Activated gamma-delta T cell treated with anti-CD3 and anti-CD28 coated beads, Interleukin-2, amount 50 U/mL, for 16 hours (primary cell): ENCODE measurements at places on chromosomes 11 and 22.

- no peak for DNase-seq
These were observed 15.7 kb downstream of the TRMU start for GRCh38 chr22:46351131-46351735.

- no peak for DNase-seq
These were observed 100.3 kb downstream of the SEZ6L start for GRCh38 chr22:26269572-26269971.

DNA sequence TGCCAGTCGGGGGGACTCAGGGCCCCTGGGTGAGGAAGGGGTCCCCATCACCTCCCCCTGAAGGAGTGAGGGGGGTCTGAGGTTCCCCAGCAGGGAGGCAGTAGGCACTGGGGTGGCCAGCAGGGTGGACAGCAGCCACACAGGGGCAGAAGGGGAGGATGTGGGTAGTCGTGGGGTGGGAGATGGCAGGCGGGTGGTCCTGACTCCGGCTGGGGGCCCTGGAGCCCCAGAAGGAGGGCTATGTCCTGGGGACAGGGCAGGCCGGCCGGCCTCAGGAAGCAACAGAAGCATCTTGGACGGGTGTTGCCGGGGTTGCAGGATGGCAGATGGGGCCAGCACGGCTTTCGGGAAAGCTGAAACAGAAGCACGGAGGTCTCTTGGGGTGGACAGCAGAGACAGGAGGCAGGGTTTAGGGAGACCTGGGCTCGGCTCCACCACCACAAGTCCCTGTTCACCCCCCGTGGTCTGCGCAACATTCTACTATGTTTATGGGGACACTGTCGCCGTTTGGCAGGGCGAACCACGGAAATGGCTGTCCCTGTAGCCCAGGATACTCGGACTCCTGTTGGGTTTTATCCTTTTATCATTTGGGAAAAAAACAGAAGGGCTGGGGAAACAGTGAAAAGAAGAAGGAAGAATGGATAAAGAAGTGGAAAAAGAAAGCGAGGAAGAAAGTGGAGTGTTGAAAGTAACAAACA is 14.1 kb downstream of the VWCE start:
- DNase-seq = no peak

DNA sequence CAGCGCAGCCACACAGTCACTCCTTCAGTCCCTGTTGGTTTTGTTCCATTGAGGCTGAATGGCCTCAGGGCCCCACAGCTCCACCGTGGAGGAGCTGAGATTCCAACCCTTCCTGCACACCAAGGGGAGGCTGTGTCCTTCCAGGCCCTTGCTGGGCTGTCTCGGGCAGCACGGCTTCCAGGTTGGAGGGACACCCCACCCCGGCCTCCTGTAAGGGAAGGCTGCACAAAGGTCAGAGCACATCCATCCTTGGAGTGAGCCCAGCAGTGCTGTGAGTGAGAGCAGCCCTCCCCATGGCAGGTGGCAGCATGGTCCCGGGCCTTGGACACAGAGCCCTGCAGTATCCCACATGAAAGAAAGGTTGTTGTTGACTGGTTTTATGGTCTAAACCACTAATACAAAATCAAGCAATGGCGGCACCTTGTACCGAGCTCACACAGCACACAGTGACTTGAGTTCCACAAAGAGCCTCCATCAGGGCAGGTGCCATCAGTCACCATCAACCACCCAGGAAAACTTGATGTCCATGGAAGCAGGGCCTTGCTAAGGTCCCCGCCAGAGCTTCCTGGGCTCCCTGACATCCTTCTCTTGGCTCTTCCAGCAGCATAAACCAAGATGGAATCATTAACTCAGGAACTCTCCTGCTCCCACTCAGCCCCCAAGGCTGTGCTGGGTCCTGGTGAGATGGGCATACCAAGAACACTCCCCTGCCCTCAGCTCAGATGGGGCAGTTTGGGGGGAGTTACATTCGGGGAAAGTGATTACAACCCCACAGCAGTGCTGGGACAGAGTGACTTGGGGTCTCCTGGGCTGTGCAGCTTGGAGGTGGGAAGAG is 1500.4 kb downstream of the TBC1D22A start:
- DNase-seq = no peak

DNA sequence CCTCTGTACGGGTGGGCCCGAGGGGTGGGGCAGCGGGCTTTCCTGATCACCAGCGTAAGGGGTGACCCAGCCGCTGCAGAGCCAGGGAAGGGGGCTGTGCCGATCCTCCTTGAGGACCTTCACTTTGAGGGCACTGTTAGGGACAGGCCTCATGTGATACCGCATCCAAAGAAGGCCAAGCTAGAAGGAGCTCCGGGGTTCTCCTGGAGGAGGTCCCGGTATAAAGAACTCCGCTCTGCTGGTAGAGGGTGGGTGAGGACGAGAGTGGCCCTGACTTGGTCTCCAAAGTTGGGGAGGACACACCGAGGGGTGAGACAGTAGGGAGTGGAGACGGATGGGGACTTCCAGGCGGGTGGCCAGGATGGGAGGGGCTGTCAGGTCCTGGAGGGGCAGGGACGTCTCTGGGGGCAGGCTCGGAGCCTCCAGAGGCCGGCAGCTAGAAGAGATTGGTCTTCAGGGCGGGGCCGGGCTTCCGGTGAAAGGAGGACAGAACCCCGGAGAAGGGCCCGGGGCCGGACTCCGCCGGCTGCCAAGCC is 4.6 kb downstream of the PHOX2A start:
- DNase-seq = no peak

GRCh38 chr22:21962655-21962949 is 10.0 kb upstream of the PPM1F start:
- DNase-seq = no peak

DNA sequence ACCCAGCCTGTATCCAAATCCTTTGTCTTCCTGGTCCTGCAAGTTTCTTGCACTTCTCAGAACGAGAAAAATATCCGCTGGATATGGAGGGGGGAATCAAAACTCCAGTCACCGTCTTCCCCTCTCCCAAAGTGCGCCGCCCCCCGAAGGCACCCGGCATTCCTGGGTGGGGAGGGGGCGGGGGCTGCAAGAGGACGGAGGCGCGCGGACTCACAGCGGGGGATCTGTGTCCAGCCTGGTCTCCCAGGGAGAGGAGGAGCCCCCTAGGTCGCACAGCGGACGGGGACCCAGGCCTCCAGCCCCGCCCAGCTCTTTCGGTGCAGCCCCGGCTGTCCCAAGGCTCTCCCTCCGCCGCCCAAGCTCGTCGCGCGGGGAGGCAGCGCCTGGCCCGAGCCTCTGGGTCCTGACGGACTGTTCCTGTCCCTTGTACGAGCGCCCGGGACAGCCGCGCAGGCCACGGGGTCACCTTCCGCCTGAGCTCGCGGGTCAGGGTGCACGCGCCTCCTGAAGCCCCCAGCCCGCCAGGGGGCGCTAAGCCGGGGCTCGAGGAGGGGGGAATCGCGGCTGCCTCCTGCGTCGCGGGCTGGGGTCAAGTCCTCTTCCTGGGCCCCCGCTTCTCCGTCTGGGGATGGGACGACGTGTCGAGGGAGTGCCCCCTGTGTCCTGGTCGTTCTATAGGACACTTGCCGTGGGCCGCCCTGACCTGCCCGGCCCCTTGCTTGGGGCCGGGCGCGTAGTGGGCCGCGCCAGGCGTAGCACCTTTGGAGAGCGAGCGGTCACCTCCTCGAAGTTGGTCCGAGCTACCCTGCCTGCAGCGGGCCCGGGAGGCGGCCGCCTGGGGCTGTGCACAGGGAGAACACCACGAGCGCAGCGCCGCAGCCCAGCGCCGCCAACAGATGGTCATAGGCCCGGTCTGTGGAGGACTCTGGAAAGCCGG is 2.4 kb upstream of the WNT11 start:
- DNase-seq = peak; percentile 63

DNA sequence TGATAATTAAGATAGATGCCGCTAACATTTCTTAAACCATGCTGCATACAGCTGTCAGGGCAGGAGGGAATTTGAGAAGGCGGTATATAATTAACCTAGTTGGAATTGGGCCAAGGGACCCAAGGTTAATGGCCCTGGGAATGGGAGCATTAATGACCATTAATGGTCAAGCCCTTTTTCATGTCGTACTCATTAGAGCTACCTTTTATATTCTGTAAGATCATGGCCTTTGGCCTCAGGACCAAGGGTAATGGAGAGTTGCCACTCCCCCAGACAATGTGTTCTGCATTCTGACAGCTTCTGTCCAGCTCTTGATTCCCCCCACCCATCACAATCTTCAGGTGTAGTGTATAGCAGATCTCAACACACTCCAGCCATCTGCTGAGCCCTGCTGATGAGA is 111.6 kb downstream of the NTM start:
- no peak for DNase-seq

GRCh38 chr11:40294741-40295140 is 1164.7 kb downstream of the LRRC4C start:
- no peak for DNase-seq
